ENCODE measurements at places on chromosomes 7 and 10.
A peak's percentile ranks its signal among the peaks of the same experiment; 100 is the strongest.

- no peak for DNase-seq
These were observed 51.9 kb upstream of the CTBP2 start for GRCh38 chr10:125212150-125212809.

- DNase-seq: peak; percentile 59
These were observed 112.0 kb downstream of the NEURL1 start for GRCh38 chr10:103605359-103606096.

GRCh38 chr10:11223507-11224140 lies 206.0 kb downstream of the CELF2 start:
- DNase-seq: no peak

GRCh38 chr10:91665842-91666241 lies 33.0 kb upstream of the PPP1R3C start:
- DNase-seq: no peak

- no peak for DNase-seq
These were observed 14.0 kb downstream of the ASNS start for GRCh38 chr7:97858221-97858620.

DNA sequence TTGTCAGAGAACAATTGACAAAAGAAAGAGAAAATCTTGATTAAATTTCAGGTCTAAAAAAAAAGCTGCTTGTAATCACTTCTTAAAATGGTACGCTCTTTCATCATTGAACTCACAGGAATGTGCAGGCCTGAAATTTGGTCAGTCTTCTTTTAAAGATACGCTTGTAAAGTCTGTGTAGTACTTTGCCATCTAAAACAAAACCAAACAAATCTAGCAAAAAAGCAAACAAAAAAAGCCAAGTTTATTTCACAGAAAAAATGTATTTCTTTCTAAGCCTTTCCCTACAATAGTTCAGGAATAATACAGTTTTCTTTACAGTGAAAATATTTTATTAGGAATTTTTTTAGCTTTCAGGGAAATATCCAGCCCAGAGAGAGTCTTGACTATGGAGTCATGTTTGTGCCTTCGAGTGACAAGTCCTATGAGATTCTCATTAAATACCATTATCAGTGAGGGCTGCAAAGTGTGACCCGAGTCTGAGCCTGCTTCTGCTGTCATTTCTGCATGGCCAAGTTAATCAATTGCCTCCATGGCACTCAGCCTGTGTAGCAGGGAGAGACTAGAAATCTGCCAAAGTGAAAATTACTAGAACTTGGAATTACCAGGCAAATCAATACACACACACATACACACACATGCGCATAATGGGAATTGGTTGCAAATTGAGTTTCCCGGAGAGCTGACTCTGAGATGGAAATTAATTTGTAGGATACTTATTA lies 172.6 kb downstream of the OTUD1 start:
- DNase-seq: no peak

DNA sequence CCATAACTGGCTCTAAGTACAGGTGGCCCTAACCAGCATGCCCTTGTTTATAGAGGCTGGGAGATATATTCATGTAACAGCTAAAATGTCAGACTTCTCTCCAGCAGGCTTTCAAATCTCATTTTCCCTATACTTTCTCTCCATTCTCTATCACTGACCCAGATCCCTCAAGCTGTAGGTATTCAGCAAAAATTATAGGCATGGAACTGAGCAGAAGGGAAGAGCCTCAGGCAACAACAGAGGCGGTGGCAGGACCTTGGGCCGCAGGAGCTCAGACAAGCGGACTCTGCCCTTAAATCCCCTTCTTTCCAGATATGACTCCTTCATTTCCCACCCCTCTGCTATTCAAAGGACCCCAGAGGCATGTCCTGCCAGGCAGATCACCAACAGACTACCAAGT lies 417.4 kb downstream of the PLXNA4 start:
- DNase-seq: no peak

DNA sequence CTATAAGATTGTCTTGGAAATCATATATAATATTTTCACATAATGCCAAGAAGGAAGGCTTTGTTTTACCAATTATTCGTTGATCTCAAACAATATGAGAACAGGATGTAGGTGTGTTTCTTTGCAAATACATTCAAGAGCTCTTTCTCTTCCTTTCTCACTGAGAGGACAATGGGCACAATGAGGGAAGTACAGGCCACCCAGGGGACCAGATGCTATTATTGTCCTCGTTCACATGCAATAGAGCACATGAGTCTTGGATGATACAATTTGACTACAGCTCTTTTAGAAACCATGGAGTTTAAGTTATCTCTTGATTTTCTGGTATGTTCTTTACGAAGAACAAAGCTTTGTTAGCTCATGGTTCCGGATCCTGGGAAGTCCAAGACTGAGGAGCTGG lies 323.7 kb upstream of the KLF6 start:
- DNase-seq: no peak

DNA sequence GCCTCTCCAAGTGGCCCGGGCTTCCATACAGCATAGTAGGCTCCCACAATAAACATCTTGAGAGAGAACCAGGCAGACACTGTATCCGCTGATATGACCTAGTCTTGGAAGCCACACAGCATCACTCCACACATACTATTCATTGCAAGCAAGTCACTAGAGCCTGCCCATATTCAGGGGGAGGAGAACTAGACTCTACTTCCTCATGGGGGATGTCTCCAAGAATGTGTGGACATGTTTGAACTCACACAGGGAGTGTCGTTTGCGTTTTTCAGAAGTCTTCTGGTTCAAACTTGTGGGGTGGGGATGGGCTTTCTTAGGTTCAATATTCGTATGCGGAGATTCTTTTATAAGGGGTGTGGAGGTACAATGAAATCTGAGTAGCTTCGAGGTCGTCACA lies 232.6 kb upstream of the HABP2 start:
- DNase-seq: no peak

DNA sequence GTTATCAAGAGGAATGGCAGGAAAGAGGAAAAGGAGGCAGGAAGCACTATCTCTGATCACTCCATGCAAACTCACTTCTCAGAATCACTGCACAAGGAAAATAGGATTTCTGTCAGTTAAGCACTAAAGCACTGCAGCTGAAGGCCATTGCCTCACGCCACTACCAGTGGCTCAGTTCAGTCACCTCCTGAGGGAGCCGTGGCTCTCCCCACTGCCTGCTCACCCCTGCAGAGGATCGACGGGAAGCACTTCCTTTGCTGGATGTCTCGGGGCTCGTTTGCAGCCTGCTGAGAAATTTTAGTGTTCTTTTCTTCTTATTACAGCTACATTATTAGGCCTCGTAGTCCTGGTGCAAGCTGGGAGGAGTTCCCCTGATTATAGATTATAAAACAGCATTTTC lies 90.1 kb upstream of the ADCY1 start:
- no peak for DNase-seq

DNA sequence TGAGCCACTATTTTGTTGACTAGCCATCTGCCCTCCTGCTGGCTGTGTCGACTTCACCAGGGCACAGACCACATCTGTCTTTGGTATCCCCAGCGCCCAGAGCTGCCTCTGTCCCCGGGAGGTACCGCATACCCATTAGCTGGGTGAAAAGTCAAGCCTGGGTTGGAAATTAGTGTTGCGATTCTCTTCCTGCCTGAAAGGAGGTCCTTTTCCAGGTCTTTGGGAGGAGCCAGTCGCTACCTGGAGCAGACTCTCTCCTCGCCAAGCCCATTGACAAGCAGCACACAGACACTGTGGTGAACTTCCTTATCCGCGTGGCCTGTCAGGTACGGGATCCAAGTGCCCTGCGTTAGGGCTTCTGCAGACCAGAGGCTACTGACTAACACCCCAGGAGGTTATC lies 79.4 kb downstream of the TRRAP start:
- DNase-seq: no peak

- DNase-seq: no peak
These were observed 316 bp downstream of the RBM48 start for GRCh38 chr7:92528958-92529264.

DNA sequence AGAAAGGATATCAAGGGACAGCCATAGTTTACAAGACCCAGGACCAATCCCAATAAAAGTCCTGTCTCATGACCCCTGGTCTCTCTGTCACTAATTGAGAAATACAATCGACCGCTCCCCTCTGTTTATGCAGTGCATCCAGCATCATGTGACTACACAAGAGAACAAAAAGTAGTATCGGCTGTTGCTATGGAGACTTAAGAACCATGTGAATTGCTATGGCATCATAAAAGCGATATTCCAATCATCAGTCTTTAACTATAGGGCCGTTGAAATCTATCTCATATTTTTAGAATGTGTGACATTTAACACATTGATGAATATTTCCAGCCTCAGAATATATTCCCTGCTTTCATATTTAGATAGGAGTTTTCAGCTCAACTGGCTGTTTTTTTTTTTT lies 139.3 kb downstream of the FRMD4A start:
- no peak for DNase-seq

DNA sequence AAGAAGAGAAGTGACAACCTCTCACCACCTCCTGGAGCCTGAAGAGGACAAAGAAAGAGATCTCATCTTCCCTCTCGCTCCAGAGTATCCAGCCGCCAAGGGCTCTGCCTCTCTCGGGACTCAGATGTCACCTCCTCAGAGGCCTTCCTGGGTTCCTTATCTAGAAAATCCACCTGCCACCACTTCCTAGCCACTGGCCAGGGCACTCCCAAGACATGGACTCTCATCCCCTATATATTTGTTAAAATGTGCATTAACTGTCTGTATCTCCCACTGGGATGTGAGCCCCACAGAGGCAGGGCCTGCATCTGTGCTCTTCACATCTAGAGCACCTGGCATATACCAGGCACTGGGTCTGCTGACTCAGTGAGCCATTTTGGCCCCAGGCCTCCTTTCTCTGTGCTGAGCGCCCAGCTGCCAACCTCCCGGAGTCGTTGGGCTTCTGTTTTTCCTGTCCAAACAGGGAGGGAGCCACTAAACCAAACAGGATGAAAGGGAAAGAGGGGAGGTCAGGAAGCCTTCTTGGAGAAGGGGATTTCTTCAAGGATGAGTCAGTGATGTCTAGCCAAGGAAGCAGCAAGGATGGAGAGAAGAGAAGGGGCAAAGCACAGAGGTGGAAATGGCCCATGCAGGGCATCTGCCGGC lies 58.9 kb downstream of the KCNMA1 start:
- no peak for DNase-seq

DNA sequence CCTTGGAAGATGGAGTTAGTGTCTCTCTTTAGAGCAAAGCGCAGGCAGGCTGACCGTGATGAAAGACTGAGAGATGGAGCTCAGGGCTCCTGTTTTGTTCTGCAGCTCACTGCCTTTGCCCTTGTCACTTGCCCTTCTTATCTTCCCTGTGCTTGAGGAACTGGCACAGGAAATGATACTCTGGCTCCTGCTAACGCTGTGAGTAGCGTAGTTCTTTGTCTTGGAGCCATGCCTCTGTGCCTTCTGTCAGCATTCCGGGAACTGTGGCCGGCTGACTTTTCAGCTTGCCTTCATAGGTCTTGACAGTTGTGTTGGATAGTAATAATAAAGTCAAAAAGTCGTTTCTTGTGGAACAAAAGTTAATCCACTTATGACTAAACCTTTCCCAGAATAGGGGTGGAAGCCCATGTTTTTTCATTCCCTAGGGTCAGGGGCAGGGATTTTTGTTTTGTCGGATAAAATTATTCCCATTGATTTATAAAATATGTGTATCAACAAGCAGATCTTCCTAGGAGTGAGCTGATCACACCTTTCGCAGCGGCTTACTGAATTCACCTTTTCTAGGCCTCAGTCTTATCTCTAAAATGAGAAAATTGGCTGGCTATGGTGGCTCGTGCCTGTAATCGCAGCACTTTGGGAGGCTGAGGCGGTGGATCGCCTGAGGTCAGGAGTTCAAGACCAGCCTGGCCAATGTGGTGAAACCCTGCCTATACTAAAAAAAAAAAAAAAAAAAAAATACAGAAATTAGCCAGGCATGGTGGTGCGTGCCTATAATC lies 16.6 kb upstream of the TMEM236 start:
- no peak for DNase-seq

GRCh38 chr7:34844936-34845665 lies 187.1 kb downstream of the NPSR1 start:
- DNase-seq: no peak

GRCh38 chr10:118966076-118966849 lies 63.3 kb upstream of the NANOS1 start:
- DNase-seq: peak; percentile 25

- no peak for DNase-seq
These were observed 22.1 kb downstream of the ARL5B start for GRCh38 chr10:18681366-18681765.

- no peak for DNase-seq
These were observed 61.7 kb upstream of the NPTX2 start for GRCh38 chr7:98555403-98555802.
